ENCODE measurements at places on chromosomes 4 and X. TPM values are rescaled to one million over a fixed set of nuclear protein-coding genes. Genes with fewer than 3 reads are reported as not detected.

The GABRG1 gene
- not detected for total RNA-seq

The EFHC2 gene
- total RNA-seq, result not detected

The SHISA3 gene
- not detected for total RNA-seq

The SMR3A gene
- total RNA-seq, result not detected

The CLTRN gene
- under 0.01 TPM for total RNA-seq

The RAB40AL gene
- 0.26 TPM for total RNA-seq

The SLC34A2 gene
- 0.11 TPM for total RNA-seq

Measured in dermis lymphatic vessel endothelial cell (primary cell).